Ascending aorta (tissue), 2 donors: ENCODE measurements at places on chromosomes 4 and X.

GRCh38 chr4:118036336-118036735, 2.0 kb downstream of the NDST3 start:
- DNase-seq, result no peak

DNA sequence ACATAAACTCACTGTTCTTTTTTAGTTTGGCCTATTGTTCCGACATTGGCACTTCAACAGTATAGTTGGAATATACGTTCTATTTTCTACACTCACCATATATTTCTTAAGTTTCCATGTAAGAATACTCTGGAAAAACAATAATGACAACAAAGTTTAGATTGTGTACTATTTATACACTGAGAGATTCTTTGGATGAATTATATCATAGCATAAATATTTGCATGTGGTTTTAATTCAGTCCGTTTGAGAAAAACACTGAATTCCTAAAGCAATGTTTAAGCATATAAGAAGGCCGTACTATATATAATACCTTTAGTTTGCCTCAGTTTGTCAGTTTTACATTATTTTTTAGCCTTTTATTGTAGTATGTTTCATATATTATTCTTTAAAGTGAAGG, 82.4 kb downstream of the RAP1GDS1 start:
- DNase-seq, result no peak

DNA sequence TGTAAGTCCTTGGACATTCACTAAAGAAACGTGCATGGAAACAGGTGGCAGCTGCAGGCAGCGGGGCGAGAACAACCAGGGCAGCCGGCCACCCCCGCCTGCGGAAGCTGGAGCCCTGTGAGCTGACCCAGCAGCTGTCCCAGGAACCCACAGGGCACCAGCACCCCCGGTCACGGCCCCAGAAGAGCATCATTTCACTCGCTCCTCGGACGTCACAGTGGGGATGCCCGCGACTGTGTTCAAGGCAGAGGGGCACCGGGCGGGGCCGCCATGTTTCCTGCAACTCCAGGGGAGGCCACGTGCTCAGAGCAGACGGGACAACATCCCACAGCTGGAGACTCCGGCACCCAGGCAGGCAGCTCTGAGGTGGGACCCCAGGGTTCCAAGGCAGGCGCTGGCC, 45.0 kb upstream of the CPLX1 start:
- DNase-seq, result no peak

GRCh38 chr4:41921476-41921875, 13.8 kb upstream of the TMEM33 start:
- no peak for DNase-seq

- no peak for DNase-seq
Observed at GRCh38 chr4:178080312-178080711, 638.1 kb upstream of the AGA start.

- DNase-seq, result peak; percentile 82
Observed at GRCh38 chr4:128863312-128864075, 54.0 kb downstream of the JADE1 start.

- no peak for DNase-seq
Observed at GRCh38 chr4:43163101-43163792, 270.7 kb downstream of the GRXCR1 start.

- DNase-seq, result no peak
Observed at GRCh38 chrX:153400146-153401132, 711 bp downstream of the PNMA6E start.

DNA sequence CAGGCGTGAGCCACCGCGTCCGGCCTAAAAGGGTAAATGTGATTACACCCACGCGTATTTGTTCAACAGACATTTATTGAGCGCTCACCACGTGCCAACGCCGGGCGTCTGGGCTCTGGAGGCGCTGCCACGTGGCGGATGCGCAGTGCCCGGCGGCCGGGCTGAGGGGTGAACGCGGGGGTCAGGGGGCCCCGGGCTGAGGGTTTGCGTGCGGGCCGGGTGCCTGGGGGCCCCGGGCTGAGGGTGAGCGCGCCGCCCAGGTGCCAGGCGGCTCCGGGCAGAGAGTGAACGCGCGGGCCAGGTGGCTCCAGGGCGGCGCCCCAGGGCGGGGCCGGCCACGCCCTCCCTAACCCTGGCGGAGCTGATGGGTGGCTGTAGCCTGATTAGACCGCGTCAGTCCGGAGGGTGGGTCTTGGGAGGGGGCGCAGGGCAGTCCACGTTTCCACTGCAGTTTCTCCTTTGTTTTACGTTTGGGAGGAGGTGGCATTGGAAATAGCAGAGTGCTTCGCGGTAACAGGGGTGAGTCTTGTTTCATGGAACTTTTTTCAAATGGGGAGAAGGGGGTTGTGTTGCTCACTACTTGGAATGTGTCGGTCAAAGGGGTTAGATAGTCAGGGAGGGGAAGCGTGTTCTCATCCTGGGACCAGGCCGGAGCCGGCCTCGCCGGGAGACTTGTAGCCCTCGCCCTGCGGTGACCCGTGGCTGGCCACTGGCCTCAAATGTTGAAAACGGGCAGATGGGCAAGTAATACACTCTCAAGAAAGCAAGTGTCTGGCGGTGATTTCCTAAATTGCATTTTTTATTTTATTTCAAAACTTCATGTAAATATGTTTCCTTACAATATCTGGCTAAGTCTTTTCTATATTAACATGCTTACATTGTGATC, at the start of gene ZFP42:
Gene ZFP42, plus strand, starts transcription at position 450 of the 886 bp plus-strand sequence. CDS start 7,037 bp downstream, outside the sequence.
- DNase-seq, result no peak

DNA sequence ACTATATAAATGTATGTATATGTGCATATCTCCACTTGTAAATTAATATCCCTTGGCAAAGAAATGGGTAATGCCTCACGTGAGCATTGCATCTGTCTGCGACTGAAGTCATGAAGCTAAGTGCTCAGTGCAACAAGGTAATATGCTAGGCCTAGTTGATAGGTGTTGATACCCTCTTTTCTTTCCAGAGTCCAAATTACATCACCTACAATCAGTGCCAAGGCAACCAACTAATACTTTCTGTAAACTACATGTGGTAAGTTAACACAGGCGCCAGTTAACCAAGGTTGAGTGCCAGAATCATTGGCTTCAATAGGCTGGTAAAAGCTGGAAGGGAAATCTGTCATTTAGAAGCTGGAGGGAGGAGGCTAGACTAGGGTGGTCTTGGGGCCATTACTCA, 41.1 kb downstream of the GPM6B start:
- DNase-seq, result no peak

DNA sequence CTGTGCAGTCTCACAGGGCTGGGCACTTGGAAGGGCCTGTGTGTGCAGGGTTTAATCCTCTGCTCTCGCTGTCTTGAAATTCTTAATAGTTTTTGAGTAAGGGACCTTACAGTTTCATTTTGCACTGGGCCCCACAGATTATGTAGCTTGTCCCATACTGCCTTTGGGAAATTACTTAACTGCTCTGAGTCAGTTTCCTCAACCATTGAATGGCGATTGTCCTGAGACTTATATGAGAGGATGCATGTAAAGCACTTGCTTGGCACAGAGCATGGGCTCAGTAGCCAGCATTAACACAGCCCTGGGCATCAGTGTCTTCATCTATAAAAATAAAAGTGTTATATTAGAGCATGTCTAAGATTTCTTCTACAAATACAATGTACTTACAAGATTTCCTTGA, 55.8 kb downstream of the CLCN5 start:
- DNase-seq, result no peak

- DNase-seq, result no peak
Observed at GRCh38 chrX:2701600-2701999, 10.5 kb downstream of the CD99 start.

DNA sequence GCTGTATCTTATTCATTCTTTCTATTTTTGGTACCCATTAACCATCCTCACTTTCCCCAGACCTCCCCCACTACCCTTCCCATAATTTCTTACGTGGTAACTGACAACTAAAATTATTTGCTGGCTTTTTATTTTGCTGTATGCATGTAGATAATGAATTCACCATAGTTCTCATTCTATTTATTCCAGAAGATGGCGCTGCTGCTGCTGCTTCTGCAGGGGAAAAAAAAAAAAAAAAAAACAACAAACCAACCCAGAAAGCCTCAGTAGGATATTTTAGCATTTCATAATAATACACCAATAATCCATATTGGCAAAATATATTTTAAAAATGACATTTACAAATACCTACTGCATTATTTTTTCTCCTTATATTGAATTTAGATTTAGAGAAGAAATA, 416.6 kb upstream of the MAGEB18 start:
- DNase-seq, result no peak

- no peak for DNase-seq
Observed at GRCh38 chr4:92381616-92382015, 77.8 kb downstream of the GRID2 start.

DNA sequence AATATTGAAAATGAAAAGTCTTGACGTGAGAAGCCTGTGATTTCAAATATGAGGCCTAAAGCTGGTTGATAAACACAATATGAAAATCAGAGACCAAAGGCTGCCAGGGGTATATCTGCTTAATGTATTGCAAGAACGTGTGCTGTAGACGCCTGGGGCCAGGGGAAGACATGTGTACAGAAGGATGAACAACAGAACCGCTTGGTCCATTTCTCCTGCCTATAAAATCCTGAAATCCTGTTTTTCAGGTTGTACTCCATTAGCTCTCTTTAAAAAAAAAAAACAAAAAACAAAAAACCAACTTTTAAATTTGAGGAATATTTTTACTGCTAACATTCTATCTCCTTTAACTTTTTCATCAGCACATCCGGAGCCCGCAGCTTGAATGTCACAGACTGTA, 109.2 kb downstream of the STOX2 start:
- DNase-seq, result no peak

DNA sequence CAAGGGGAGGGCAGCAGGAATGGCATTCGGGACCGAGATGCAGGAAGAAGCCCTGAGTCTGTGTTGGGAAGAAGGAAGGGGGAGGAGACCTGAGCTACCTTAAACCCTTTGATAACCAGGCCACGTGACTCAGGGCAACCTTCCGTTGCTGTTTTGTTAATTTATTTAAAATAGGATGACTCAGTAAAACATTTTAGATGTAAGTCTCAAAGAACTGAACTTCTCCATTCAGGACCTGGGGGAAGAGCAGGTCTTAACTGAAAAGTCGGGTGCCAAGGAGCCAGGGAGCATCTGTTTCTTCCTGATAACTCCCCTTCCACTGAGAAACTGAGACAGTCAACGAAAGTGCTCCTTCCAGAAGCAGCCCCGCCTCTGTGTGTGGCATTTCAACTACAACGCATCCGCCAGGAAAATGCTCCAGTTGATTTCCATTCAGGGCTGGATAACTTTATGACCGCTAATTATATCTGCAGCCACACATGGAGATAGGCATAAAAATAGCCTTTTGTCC, 88.0 kb downstream of the IRF2 start:
- no peak for DNase-seq

DNA sequence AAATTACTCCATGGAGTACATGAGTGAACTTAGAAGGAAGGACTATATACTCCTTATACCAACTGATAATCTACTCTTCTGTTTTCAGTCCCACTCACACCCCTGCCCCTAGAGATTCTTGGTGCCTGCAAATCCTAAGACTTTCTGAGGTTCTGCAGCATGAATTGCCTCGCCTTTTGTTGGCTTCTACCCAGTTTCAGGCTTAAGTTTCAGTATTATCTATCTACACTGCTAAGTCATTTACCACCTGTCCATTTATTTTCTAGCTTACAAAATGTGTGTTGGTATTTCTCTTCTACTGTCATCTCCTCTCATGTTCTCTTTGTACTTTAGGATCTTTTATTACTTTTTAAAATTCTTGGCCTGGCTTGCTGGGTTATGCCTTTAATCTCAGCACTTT, 94.4 kb upstream of the AMOT start:
- DNase-seq, result no peak

DNA sequence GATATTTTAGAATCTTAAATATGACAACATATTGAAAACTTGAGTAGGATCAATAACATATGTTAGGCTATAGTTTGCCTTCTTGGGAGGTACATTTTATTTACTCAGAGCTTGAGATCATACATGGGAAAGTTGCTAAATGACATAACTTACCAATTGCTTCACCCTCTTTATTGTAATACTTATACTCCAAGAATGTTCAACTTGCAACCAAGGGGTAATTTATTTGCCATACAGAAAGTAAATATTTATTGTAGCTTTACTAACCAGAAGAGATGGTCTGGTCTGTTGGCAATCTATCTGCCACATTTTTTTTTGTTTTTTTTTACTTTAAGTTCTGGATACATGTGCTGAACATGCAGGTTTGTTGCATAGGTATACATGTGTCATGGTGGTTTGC, 426.6 kb downstream of the ARHGAP24 start:
- DNase-seq, result no peak

DNA sequence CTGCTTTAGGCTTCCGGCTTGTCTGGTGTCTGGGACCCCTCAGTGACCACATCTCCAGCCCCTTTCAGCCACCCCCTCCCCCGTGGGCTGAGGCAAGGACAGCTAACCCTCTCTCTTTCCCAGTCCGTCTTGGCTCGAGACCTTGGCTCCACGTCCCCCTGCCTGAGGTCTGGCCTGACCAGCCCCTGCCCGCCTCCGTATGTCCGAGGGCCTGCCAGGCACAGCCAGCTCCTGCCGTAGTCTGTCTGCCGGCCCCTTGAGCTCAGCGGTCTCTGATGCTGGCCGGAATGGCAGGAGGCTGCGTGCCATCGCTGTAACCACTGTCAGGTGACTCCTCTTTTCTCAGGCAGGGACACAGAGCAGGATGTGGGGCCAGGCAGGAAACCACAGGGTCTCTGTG, 73.3 kb upstream of the LRPAP1 start:
- DNase-seq, result no peak

GRCh38 chr4:76658231-76659102, 223.4 kb downstream of the SHROOM3 start:
- no peak for DNase-seq

DNA sequence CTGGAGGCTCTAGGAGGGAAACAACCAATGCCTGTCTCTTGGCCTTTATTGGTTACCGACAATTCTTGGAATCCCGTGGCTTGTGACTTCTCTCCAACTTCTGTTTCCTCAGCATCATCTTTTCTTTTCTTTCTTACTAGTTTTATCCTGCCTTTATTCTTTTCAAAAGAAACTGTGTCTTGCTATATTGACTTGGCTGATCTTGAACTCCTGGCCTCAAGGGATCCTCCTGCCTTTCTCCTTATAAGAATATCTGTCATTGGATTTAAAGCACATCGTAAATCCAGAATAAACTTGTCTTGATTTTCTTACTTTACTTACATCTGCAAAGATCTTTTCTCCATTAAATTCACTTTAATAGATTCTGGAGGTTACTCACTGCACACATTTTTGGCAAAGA, 49.9 kb upstream of the UGT2B10 start:
- no peak for DNase-seq

GRCh38 chr4:109147135-109147534, 155.3 kb downstream of the COL25A1 start:
- DNase-seq, result no peak

DNA sequence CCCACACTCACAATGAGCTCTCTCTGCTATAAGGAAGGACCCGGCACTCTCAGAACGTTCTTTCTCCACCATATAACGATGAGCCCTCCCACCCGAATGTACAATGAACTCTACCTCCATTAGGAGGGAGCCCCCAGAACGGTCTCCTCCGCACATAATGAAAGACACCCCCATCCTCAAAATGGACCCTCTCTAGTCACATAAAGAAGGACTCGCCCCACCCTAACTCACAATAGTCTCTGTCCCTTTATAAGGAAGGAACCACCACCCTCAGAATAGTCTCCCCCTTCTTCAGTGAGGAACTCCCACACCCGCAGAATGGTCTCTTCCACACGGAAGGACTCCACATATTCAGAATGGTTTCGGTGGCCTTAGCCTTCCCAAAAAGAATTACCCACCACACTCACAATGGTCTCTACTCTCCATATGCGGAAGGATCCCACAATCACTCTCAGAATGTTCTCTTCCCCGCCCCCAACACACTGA, 477 bp downstream of the SLC35A2 start:
- DNase-seq, result no peak

- no peak for DNase-seq
Observed at GRCh38 chr4:175935016-175935661, 123.1 kb upstream of the GPM6A start.
